NCI-H526 treated with DMSO at 0.1 percent for 48 hours (cell line): ENCODE measurements at places on chromosomes 3 and 15.
A peak's percentile ranks its signal among the peaks of the same experiment; 100 is the strongest.

GRCh38 chr3:116350119-116350733 is 95.1 kb downstream of the LSAMP start:
- DNase-seq = no peak

- no peak for DNase-seq
Measured at GRCh38 chr3:155491696-155492095, 198.2 kb upstream of the STRIT1 start.

GRCh38 chr3:70564552-70564951 is 252.1 kb upstream of the MDFIC2 start:
- no peak for DNase-seq

GRCh38 chr3:180680097-180680430 is 775 bp upstream of the CCDC39 start:
- DNase-seq = peak; percentile 54

GRCh38 chr15:90862964-90863778 is 5.2 kb upstream of the FURIN start:
- no peak for DNase-seq
